Suppressor macrophage (primary cell): ENCODE measurements at places on chromosomes 1 and 21.
A peak's percentile ranks its signal among the peaks of the same experiment; 100 is the strongest.

- no peak for DNase-seq
These were observed 32.5 kb downstream of the ZNF648 start for GRCh38 chr1:182029002-182029378.

DNA sequence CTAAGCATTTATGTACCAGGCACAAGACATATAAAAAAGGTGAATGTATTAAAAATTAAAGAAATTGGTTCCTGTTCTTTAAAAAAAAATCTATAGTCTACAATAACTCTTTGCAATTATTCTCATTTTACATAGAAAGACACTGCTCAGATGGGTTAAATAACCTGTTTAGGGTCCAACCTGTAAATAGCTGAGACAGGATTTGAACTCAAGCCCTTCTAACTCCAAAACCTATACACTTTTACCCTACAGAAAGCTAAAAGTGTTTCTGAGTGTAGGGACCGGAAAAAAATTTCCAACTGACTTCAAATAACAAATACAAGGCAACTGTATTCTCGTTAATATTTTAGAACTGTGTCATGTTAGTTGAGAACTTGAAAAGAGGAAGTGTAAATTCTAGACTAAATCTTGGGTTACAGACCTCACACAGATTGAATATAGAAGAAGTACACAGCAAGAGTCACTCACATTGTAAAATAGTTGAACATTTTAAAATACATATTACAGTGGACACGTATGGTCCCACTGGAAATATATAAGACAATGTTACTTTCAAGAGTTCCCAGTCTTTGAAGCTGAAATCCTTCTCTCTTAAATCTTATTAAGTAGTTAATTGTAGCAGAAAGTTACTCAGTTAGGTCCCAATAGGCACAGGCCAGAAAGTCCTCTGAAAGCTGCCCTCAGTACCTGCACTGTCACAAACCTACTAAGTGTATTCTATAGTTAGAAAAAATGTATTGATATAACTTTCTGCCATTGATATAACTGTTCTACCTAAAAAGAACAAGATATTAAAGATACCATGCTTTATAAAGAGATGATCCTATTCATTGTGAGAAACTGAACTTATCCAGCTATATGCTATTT, 7.3 kb downstream of the EDEM3 start:
- no peak for DNase-seq

GRCh38 chr21:27275294-27275927, 308.5 kb upstream of the ADAMTS5 start:
- DNase-seq, result peak; percentile 44

DNA sequence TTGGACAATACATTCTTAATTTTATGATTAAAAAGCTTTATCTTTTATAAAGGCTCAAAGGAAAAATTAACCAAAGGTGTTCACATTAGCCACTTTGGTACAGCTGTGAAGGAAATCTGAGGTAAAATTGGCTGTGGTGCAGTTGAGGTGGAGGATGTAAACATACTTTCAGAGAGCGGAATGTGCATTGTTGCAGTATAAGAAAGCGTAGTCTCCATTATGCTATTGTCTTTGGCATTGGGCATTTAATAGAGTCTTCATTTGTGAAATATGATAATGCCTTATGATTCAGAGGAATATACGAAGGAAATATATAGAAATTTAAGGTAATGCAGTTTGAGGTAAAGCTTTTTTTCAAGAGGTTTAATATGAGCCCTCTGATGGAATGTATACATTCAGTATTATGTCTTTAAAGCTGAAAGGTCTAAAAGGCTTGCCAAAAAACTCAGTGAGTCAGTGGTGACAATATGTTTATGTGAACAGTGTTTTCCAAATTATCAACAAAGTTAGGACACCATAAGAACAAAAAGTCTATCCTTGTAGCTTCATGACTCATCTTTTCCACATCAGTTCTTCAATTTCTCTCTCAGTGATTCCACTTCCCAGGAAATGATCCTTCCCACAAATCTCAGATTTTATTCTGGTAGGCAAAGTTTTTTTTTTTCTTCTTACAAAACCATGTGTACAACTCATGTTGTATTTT, 26.9 kb upstream of the DDR2 start:
- peak; percentile 6 for DNase-seq

DNA sequence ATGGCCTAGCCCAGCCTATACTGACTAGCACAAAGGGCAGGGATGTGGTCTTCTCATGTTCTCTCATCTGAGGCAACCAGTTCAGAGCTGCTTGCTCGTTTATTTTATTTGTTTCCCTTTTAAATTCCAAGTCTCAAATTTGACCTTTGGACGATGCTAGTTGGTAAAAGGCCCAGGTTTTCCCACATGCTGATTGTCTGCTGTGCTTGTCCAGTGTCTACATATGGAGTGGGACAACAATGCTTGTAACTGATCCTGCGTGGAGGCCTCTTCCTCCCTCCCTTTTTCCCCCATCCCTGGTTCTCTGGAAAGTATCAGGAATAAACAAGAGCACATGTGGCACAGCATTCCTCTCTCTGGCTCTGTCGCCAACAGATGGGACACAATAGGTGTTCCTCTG, 34.0 kb upstream of the BEND5 start:
- no peak for DNase-seq

DNA sequence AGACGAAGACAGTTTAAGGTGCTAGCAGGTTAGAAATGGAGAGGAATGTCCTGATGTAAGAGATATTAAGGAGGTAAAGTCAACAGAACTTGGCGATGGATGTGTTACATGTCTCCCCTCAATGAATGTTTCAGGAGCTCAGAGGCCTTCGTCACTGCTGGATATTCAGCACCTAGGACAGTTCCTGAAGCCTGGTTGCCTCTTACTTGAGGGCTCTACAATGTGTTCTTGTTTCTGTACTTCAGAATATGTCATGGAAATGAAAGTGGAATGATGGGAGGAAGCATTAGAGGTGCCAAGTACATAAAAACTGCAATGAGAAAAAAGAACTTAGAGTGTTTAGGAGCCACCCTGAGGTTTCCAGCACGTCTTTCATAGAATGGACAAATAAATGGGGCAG, 17.7 kb downstream of the TNR start:
- DNase-seq, result peak; percentile 28
